HCT116 (cell line): ENCODE measurements at places on chromosomes 4 and X.

- H3K27ac ChIP-seq: no peak overlapping the region
- H3K36me3 ChIP-seq: no peaks in the 10 kb centered on the region
- DNase-seq: no peak
- H3K4me1 ChIP-seq: peaks cover 7% of the 10 kb centered on the region; the same call in 1 of the 2 replicates
- no peak overlapping the region for H3K4me3 ChIP-seq
- no peaks in the 10 kb centered on the region for H3K27me3 ChIP-seq
Measured at GRCh38 chrX:150456466-150456865, 93.3 kb downstream of the MAMLD1 start.

DNA sequence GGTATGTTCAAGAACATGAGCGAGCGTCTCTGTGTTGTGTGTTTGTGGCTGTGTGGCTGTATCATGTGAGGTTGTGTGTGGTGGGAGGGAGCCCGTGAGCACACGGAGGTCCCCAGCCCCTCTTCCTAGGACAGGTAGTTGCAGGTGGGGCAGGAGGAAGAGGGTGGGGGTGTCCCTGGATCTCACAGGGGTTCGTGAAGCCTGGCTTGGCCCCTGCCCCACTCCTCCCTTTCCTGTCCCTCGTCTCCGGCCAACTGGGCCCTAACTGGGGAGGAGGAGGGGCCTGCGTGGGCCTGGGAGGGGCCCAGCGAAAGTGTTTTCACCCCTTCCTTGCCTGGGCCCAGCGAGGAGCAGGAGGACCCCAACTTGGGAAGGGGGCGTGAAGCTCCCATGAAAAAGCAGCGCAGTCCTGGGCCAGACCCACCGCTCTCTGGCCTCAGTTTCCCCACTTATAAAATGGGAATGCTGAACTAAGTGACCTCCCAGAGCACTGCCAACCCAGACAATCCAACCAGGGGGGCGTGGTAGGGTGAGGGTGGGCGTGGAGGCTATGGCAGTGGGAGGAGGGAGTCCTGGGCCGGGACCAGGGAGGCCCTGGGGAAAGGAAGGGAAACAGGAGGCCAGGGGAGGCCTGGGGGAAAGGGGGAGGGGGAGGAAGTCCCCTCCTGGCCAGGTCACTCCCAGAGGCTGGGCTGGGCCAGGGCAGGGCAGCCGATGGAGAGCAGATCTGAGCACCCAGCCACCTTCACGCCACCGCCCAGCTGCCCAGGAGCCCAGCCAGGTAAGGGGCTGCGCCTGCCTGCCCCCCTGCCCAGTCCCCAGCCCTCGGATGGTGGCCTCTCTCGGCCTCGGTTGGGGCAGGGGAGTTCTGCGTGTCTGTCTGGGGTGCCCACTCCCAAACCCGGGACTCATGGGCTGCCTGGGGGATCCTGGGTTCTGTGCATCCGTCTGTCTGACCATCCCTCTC, at the start of gene AVPR2:
TSS of gene AVPR2 (plus strand) at position 683 of the 967 bp plus-strand sequence. CDS start 473 bp downstream, outside the sequence.
- DNase-seq: no peak
- no peaks in the 10 kb centered on the region for H3K27me3 ChIP-seq
- no peaks in the 10 kb centered on the region for H3K36me3 ChIP-seq
- H3K4me1 ChIP-seq: peaks cover 23% of the 10 kb centered on the region; the same call in 1 of the 2 replicates
- no peak within 1 kb of the TSS for H3K4me3 ChIP-seq

DNA sequence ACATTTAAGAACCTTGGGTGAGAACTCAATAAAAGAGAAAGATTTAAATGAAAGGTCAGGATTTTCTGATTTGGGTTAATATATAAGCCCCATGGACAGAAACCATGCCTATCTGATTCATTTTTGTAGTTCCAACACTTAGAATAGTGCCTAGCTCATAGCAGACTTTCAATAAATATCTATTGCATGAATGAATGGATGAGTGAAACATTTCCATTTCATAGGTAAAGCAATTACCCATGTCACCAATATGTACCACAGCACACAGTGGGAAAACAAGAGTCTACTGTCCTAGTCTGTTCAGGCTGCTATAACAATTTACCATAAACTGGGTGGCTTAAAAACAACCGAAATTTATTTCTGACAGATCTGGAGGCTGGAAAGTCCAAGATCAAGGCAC, 63.9 kb upstream of the PTPN13 start:
- H3K4me3 ChIP-seq: no peak overlapping the region
- H3K4me1 ChIP-seq: no peaks in the 10 kb centered on the region
- no peaks in the 10 kb centered on the region for H3K36me3 ChIP-seq
- DNase-seq: no peak
- H3K27me3 ChIP-seq: no peaks in the 10 kb centered on the region

DNA sequence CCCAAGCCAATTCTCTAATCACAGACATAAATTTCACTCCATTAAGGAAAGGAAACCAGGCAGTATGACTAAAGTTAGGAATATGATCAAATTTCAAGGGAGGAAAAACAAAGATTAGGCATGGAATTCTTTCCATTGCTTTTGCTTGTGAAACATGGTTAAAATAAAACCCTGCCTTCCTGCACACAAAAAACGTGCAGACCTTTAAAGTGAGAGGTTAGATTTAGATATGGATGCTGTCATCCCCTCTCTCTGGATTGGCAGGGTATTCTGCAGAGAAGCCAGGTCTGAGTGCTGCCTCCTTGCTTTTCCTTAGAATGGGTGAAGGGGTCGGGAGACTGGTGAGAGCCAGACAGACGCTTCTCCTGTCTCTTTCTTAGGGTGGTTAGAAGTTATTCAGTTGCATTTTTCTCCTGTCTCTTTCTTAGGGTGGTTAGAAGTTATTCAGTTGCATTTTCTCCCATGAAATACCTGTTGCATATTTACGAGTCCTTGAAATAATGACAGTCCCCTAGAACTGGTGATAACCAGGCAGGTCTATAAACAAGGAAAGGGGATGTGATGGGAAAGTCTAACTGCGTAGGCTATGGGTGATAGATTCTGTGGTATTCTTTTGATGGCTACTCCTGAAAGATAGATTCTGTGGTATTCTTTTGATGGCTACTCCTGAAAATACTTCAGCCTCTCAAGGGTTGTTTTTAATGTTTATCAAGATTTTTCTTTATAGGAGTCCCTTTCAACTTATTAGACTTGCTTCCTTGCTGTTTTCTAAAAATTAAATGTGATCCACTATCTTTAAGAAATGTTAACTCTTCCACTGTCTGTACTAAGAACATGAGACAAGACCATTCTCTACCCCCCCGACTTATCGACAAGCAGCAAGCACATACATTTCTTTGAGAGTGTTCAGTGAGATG, 163.6 kb downstream of the SPRY1 start:
- H3K36me3 ChIP-seq: no peaks in the 10 kb centered on the region
- no peak for DNase-seq
- H3K27ac ChIP-seq: no peak overlapping the region

GRCh38 chr4:81632581-81633299, 161.0 kb upstream of the RASGEF1B start:
- no peak overlapping the region for H3K27ac ChIP-seq
- peaks cover 5% of the 10 kb centered on the region; the same call in 1 of the 2 replicates for H3K27me3 ChIP-seq
- H3K4me3 ChIP-seq: no peak overlapping the region
- peaks cover 6% of the 10 kb centered on the region; the same call in 1 of the 2 replicates for H3K4me1 ChIP-seq

DNA sequence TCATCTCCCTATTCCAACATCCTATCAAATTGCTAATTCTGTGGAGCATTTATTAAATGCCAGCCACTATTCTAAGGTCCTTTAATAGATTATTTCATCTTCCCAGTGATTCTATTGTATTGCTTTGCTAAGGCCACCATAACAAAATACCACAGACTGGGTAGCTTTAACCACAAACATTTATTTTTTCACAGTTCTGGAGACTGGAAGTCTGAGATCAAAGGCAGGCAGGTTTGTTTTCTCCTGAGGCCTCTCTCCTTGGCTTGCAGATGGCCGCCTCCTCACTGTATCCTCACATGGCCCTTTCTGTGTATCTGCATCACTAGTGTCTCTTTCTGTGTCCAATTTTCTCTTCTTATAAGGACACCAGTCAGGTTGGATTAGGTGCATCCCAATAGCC, 64.5 kb downstream of the CPE start:
- no peak overlapping the region for H3K27ac ChIP-seq
- no peaks in the 10 kb centered on the region for H3K36me3 ChIP-seq
- H3K4me3 ChIP-seq: no peak overlapping the region
- H3K4me1 ChIP-seq: peaks cover 41% of the 10 kb centered on the region
- no peaks in the 10 kb centered on the region for H3K27me3 ChIP-seq

DNA sequence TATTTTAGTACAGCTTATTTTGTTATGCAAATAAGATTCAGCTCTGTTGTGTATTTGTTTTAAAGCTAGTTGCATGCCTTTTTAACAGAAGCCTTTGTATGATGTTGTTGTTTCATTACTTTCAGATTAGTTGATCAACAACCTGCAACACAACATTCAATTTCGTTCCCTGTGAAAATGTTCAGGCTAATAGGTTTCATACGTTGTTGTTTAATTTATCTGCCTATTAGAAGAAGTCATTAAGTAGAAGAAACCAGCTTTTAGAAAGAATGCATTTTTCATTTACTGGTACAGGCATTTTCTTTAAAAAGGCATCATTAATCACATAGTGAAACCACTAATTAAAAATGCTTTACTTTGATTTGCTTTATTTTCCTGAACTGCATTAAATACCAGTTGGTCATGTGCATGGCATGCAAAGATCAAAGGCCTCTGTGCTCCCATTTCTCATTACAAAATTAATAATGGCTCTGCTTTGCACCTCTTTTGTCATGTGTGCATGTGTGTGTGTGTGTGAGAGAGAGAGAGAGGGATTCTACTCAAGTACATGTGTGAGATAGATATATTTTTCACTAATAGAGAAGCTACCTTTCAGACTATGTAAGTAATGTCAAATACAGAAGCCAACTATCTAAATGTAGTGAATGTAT, 29.2 kb upstream of the CTSO start:
- no peaks in the 10 kb centered on the region for H3K27me3 ChIP-seq
- no peak overlapping the region for H3K27ac ChIP-seq
- DNase-seq: no peak
- H3K4me1 ChIP-seq: no peaks in the 10 kb centered on the region
- no peaks in the 10 kb centered on the region for H3K36me3 ChIP-seq
- H3K4me3 ChIP-seq: no peak overlapping the region

DNA sequence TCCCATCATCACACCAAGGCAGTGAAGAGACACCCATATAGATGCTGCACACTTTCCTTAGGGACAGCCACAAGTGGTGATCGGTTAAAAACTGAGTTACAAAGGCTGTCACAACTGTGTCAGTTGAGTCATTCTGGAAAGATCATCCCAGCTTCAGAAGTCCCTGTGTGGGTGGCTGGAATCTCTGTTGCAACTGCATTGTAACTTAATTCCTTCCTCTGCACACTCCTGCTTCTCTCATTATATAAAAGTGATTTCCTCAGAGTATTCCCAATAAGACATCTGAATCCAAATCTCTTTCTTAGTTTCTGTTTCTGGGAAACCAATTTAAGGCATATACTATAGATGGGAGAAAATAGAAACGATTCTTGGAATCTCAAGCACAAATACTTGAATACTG, 88.1 kb downstream of the FSTL5 start:
- H3K4me3 ChIP-seq: no peak overlapping the region
- DNase-seq: no peak
- no peaks in the 10 kb centered on the region for H3K36me3 ChIP-seq
- no peaks in the 10 kb centered on the region for H3K4me1 ChIP-seq
- no peak overlapping the region for H3K27ac ChIP-seq

- H3K4me3 ChIP-seq: no peak overlapping the region
- H3K27me3 ChIP-seq: no peaks in the 10 kb centered on the region
- no peak for DNase-seq
- H3K36me3 ChIP-seq: no peaks in the 10 kb centered on the region
- peaks cover 22% of the 10 kb centered on the region for H3K4me1 ChIP-seq
Measured at GRCh38 chr4:94472056-94472826, 20.5 kb downstream of the PDLIM5 start.

GRCh38 chrX:9429767-9430166, 35.1 kb upstream of the TBL1X start:
- H3K27me3 ChIP-seq: no peaks in the 10 kb centered on the region
- no peak overlapping the region for H3K4me3 ChIP-seq
- H3K36me3 ChIP-seq: no peaks in the 10 kb centered on the region
- DNase-seq: no peak
- H3K4me1 ChIP-seq: no peaks in the 10 kb centered on the region
- H3K27ac ChIP-seq: no peak overlapping the region

DNA sequence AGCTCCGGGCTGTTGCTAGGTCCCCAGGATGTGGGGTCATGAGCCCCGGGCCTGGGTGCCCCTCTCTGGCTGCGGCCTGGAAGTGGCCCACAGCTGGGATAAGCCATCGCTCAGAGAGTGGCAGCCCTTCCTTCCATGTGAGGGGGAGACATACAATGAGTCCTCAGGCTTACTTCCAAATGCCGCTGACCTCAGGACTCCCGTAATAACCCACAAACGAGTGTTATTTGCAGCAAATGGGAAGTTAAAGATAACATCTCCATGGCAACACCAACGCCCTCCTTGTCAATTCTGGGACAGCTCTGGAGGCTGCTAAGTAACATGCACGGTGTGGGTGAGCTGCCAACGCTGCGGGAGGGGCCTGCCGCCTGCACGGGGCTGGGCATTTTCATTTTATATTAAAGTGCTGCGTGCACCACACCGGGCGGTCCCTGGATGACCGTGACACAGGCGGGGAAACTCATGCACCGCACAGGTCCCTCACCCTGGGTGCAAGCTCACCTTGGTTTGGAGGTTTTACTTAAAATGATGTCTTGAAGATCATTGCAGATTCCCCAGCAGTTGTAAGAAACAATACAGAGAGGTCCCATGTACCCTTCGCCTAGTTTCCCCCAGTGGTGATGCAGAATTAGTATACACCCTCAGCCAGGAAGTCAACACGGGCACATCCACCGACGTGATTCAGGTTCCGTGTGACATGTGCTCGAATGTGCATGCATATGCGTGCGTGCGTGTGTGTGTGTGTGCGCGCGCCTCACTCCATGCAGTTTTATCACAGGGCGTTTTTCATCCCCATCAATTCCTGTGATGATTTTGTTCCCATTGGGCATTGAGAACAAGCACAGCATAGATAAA, 79.4 kb downstream of the ABLIM2 start:
- no peaks in the 10 kb centered on the region for H3K27me3 ChIP-seq
- DNase-seq: no peak
- H3K27ac ChIP-seq: no peak overlapping the region
- H3K36me3 ChIP-seq: no peaks in the 10 kb centered on the region
- H3K4me3 ChIP-seq: no peak overlapping the region

DNA sequence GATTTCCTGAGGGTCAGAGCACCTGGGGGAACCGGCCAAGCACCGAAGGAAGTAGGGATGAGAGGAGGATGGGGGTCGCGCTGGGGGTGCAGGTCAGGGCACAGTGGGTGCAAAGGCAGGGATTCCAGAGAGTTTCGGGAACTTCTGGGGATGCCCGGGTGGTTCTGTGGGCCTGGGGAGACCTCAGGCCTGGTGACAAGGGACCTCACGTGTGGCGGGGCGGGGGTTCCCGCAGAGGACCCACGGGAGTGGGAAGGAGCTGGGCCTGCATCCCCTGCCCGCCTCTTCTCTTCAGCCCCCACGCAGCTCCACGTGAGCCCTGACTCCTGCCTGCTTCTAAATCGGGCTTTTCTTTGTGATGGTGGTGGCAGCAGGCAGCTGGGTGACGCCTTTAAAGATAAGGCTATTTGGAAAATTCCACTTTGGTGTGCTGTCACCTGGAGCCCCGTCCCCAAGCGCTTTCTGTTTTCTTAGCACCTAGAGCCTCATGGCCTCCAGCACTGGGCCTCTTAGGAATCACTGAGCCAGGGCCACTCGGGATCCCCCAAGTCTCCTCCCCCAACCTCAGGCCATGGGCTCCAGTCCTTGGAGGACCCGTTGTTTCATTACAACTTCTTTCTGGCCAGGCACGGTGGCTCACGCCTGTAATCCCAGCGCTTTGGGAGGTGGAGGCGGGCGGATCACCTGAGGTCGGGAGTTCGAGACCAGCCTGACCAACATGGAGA, 7.1 kb upstream of the TBC1D14 start:
- H3K4me3 ChIP-seq: no peak overlapping the region
- no peak overlapping the region for H3K27ac ChIP-seq
- no peaks in the 10 kb centered on the region for H3K36me3 ChIP-seq
- peaks cover 13% of the 10 kb centered on the region; the same call in 1 of the 2 replicates for H3K4me1 ChIP-seq
- DNase-seq: no peak

GRCh38 chr4:48602763-48603162, 112.7 kb downstream of the ZAR1 start:
- DNase-seq: no peak
- no peaks in the 10 kb centered on the region for H3K4me1 ChIP-seq
- H3K27me3 ChIP-seq: no peaks in the 10 kb centered on the region
- no peak overlapping the region for H3K27ac ChIP-seq
